ENCODE measurements at places on chromosomes 7 and 10. TPM values are rescaled to one million over a fixed set of nuclear protein-coding genes. Genes with fewer than 3 reads are reported as not detected.

Gene CFAP70
- 0.58 TPM for total RNA-seq

Gene ACHE
- total RNA-seq = not detected

Gene CALN1
- 0.11 TPM for total RNA-seq

Gene TRIM50
- total RNA-seq = not detected

Gene HYAL4
- total RNA-seq = 0.25 TPM

Gene TBX20
- not detected for total RNA-seq

Gene UPK3B
- total RNA-seq = 1.1 TPM

Data from activated CD4-positive, alpha-beta T cell treated with anti-CD3 and anti-CD28 coated beads for 36 hours (primary cell).